Mesendoderm (in vitro differentiated cells): ENCODE measurements at places on chromosomes 12 and 14.

DNA sequence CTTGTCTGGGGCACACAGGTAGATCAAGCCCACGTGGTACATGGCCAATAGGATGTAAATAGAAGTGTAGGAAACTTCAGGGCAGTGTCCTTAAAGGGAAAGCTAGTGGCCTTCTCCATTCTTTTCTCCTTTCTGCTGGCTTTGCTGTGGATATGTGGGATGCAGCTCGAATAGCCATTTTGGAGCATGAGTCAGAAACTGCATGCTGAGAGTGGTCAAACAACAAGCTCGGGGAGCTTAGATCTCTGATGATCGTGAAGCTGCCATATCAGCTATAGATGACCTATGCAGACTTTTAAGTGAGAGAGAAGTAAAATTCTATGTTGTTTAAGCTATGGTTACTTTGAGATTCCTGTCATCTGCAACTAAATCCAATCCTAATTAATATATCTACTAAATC is 241.3 kb upstream of the DAAM1 start:
- peak; percentile 48 for DNase-seq

DNA sequence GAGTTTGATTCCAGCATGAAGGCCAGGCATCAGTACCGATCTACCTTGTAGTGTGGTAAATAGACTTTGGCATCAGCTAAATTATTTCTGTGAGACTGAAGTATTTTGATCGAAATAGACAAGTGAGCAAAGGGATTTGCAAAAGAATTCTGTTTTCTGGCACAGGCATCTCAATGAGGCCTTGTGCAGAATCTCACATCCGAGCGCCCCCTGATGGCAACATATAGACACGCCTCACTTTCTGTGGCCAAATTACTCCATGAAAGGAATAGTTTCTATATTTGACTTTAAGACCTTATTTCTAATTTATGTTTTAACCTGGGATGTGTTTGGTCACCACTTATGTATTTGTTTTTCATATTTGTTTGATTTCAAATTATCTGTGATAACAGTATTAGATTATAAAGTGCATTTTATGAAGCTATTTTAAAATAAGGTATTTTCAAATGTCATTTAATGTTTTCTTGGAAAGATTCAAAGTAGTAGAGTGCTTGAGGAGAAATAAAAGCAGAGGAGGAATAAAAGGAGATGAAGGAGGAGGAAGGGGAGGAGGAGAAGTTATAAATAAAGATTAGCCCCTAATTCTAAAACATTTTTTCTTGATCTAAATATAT is 731.9 kb downstream of the NRXN3 start:
- DNase-seq, result peak; percentile 54

DNA sequence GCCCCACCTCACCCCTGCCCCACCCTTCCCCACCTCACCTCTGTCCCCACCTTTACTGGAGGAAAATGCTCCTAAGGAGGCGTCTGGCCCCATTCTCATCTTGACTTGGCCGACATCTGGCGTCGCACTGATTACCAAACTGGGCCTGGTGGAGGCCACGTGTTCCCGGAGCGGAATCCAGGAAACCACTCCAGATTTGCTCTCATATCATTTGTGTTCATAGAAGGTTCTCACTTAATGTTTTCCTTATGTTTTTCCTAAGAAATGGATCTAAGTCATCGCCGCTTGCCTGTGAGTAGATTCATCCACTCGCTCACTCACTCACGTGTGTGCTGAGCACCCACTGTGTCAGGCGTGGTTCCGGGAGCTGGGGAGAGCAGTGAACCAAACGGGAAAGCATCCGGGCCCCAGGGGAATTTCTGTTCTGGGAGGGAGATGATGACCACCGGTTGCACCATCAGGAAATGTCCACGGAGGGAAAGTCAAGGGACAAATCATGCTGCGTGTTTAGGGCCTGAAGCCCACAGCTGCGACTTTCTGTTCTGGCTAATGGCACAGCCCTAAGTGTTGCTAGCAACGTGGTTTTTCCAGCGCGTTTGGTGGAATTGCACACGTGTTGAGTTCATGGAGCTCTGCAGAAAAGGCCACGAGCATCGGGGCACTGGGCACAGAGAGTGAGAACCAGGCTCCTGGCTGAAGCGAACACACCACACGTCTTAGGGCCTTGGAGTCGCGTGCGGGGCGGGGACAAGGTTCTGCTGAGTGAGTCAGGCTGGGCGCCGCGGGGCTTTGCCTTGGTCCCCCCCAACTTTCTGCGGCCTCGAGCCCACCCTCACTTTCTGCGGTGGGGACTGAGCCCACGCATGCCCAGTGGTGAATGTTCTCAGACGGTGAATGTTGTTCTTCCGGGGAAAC is 57.7 kb downstream of the ADGRD1 start:
- DNase-seq, result no peak

DNA sequence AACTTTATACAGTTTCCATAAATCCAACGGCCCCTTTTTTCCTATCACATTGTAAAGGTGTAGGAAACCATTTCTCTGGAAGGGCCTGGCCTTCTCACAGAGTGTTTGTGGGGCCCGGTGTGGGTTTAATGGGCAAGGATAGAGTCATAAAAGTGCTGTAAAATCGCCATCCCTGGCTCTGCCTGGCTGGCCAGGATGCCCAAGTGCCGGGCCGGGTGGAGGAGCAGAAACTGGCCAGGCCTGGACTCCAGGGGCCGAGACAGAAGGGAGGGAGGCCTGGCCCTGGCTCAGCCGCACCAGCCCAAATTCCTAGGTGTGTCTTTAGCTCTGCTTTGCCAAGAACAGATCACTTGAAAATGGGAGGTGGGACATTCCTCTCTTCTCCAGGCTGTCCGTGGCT is 77.1 kb upstream of the DICER1 start:
- peak; percentile 59 for DNase-seq

GRCh38 chr12:1418144-1418543 is 176.2 kb downstream of the FBXL14 start:
- no peak for DNase-seq

GRCh38 chr12:122563361-122563760 is 36.3 kb downstream of the KNTC1 start:
- DNase-seq, result no peak

GRCh38 chr12:117046011-117046369 is 53.2 kb downstream of the TESC start:
- peak; percentile 73 for DNase-seq

GRCh38 chr14:87285506-87285905 is 707.5 kb downstream of the GALC start:
- no peak for DNase-seq

DNA sequence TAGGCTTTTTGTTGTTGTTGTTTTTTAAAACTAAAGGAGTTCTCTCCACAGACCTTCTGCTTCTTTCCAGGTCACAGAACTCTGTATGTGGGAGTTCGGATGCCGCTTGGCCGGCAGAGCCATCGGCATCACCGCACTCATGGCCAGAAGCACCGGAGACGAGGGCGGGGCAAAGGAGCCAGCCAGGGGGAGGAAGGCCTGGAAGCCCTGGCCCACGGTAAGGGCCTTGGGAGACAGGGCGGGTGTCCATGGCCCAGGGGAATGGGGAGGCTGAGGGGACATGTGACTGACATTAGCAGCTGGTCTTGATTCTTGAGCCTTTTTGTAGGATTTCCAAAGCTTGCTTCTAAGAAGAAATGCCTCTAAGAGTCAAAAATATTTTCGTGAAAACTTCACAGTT is 26.2 kb downstream of the SLC4A8 start:
- DNase-seq, result no peak

- DNase-seq, result no peak
Observed at GRCh38 chr12:4158306-4158705, 115.3 kb upstream of the CCND2 start.

GRCh38 chr12:116698116-116698515 is 39.8 kb downstream of the SPRING1 start:
- DNase-seq, result no peak

DNA sequence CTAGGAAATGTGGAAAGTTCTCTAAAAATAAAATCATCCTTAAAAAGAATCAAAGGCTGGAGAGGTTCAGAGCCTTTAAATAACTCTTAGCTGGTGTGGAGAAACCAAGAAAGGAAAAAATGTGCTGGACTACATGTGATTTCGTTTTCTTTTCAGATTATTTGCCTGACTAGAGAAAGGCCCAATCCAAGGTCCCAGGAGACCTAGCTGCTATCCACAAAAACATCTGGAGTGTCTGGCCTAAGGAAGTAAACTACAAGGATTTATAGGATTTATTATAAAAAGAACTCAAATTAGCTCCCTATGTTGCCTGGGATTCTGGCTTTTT is 774 bp upstream of the TMEM30B start:
- DNase-seq, result no peak

DNA sequence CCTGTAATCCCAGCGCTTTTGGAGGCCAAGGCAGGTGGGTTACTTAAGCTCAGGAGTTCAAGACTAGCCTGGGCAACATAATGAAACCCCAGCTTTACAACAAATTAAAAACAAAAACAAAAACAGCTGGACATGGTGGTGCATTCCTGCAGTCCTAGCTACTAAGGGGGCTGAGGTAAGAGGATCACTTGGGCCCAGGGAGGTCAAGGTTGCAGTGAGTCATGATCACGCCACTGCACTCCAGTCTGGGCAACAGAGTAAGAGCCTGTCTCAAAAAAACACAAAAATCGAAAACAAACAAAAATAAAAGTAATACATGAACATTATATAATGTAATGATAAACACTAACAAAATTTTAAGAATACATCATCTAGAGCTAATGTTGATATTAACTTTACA is 46.2 kb upstream of the GRIP1 start:
- no peak for DNase-seq

- no peak for DNase-seq
Observed at GRCh38 chr12:131176926-131177325, 223.2 kb downstream of the ADGRD1 start.

DNA sequence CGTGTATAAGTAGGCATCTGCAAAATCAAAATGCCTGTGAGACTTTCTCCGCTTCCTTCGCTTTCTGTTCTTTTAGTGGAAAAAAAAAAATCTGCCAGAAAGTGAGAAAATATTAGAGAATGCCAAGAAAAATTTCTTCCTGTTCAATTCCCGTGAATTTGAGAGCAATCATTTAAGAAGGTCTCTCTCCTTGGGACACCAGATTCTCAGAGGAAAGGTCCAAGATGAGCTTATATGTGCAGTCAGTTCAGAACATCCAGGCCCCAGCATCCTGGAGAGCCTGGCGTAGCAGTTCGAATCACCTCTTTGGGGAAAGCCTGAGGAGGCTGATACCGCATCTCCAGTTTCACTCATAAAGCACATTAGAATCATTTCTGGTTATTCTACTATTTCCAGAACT is 912.8 kb downstream of the GALC start:
- no peak for DNase-seq
